HT1080 (cell line): ENCODE measurements at places on chromosomes 11 and 22.
A peak's percentile ranks its signal among the peaks of the same experiment; 100 is the strongest.

GRCh38 chr11:59380263-59381059, 21.8 kb downstream of the OR5AN1 start:
- DNase-seq, result no peak

- DNase-seq, result no peak
Observed at GRCh38 chr11:17413414-17414316, 25.2 kb upstream of the KCNJ11 start.

DNA sequence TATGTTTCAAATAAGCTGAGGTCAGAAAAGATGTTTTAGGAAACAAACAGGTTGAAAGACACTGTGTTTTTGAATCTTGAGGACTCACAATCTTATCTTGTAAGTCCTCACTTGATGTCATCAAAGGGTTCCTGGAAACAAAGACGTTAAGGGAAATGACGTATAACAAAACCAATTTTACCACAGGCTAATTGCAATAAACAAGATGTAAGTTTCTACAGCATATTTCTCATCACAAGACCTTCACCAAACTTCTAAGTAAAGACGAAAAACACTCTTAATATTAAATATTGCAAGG, 433.5 kb upstream of the FAT3 start:
- DNase-seq, result no peak

GRCh38 chr11:115924744-115925567, 420.7 kb upstream of the CADM1 start:
- no peak for DNase-seq

DNA sequence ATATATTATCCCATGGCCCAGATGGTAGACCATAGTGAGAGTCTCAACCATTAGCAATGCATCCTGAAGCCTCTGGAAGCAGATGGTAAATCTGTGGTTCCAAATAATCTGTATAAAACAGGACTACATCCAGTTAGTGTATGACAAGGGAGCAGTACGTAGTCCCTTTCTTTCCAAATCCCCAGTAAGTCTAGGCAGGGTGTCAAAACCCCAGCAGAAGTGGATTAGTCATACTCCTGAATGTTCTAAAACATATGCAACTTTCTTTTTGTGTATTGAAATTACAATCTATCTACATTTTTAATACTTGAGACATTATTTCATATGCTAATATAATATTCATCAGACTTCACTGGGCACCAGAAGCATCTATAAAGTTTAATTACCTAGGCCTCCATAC, 295.1 kb upstream of the ANO5 start:
- no peak for DNase-seq

GRCh38 chr11:43802509-43802908, 78.1 kb upstream of the ALKBH3 start:
- no peak for DNase-seq

GRCh38 chr11:19087658-19088057, 27.1 kb upstream of the MRGPRX2 start:
- peak; percentile 96 for DNase-seq
